Neural progenitor cell (in vitro differentiated cells): ENCODE measurements at places on chromosomes 1 and 21. TPM values are rescaled to one million over a fixed set of nuclear protein-coding genes. Genes with fewer than 3 reads are reported as not detected.
A peak's percentile ranks its signal among the peaks of the same experiment; 100 is the strongest.

DNA sequence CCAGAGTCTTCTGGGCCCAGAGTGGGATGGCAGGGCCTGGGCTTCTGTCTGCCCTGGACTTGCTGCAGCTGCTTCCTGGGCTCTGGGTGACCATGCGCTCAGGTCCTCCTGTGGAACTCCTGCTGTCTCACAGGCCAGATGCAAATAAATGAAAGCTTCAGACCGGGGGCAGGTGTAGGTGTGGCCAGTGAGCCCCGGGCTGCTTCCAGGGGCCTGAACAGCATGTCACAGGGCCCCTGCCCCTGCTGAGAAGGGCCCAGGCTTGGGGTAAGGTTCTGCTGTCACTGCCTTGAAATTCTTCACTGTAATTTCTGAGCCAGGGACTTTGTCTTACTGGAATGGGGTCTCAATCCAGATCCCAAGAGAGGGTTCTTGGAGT is 2.5 kb upstream of the PKNOX1 start:
- H3K27ac ChIP-seq: no peak overlapping the region
- no peak for DNase-seq
- H3K36me3 ChIP-seq: no peaks in the 10 kb centered on the region
- peaks cover 12% of the 10 kb centered on the region for H3K4me1 ChIP-seq
- no peak overlapping the region for H3K4me3 ChIP-seq

DNA sequence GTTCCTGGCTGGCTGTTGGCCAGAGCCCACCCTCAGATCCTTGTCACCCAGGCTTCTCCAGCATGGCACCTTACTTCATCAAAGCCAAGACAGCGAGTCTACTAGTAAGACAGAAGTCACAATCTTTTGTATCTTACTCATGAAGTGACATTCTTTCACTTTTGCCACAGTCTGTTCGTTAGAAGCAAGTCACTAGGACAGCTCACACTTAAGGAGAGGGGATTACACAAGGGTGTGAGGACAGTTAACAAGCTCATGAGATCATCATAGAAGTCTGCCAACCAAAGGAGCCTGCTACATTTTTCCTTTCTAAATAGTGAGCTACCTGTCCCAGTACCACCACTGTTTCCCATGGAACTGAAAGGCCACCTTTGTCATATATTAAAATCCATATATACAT is 61.5 kb downstream of the PACC1 start:
- DNase-seq: no peak
- no peaks in the 10 kb centered on the region for H3K4me1 ChIP-seq
- no peaks in the 10 kb centered on the region for H3K36me3 ChIP-seq
- no peak overlapping the region for H3K4me3 ChIP-seq

- H3K27ac ChIP-seq: no peak overlapping the region
- no peaks in the 10 kb centered on the region for H3K27me3 ChIP-seq
- no peak overlapping the region for H3K4me3 ChIP-seq
- no peaks in the 10 kb centered on the region for H3K36me3 ChIP-seq
- H3K4me1 ChIP-seq: peaks cover 3% of the 10 kb centered on the region
Observed at GRCh38 chr1:243489681-243490546, 234.1 kb downstream of the SDCCAG8 start.

- H3K4me3 ChIP-seq: no peak overlapping the region
- H3K27me3 ChIP-seq: no peaks in the 10 kb centered on the region
- H3K27ac ChIP-seq: no peak overlapping the region
- DNase-seq: no peak
- no peaks in the 10 kb centered on the region for H3K36me3 ChIP-seq
Observed at GRCh38 chr1:170618421-170618820, 45.5 kb upstream of the PRRX1 start.

GRCh38 chr1:103107741-103108375 is 464 bp downstream of the COL11A1 start:
- H3K4me3 ChIP-seq: peak overlapping the region; percentile 69
- no peaks in the 10 kb centered on the region for H3K27me3 ChIP-seq
- peak; percentile 38 for DNase-seq
- peak overlapping the region; percentile 11 for H3K27ac ChIP-seq
- no peaks in the 10 kb centered on the region for H3K36me3 ChIP-seq

DNA sequence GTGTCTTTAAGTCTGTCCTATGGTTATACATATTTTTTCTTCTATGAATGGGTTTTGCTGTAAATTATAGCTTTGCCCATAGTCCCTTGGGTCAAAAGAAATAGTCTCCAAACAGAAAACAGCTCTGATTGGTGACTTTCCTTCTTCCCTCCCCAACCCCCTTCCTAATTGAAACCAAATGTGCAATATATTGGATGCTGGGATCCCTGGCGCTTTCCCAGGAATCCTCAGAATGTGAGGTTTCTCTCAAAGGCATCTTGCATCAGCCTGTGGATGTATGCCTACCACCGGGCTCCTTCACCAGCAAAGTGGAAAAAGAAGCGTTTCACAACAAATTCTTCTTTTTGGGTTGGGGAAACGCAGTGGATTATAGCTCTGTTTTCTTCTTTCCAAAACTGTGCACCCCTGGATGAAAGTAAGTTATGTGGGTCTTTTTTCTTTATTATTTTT is at the start of gene DDR2:
DDR2 (plus strand) TSS at position 248 of the 450 bp plus-strand sequence. CDS start 86,600 bp downstream, outside the sequence.
- no peaks in the 10 kb centered on the region for H3K27me3 ChIP-seq
- H3K36me3 ChIP-seq: no peaks in the 10 kb centered on the region
- no peak within 1 kb of the TSS for H3K4me3 ChIP-seq

The ZNF281 gene
- total RNA-seq: 42.6 and 47.1 TPM in 2 replicates

The MYOG gene
- not detected in 2 replicates for total RNA-seq

DNA sequence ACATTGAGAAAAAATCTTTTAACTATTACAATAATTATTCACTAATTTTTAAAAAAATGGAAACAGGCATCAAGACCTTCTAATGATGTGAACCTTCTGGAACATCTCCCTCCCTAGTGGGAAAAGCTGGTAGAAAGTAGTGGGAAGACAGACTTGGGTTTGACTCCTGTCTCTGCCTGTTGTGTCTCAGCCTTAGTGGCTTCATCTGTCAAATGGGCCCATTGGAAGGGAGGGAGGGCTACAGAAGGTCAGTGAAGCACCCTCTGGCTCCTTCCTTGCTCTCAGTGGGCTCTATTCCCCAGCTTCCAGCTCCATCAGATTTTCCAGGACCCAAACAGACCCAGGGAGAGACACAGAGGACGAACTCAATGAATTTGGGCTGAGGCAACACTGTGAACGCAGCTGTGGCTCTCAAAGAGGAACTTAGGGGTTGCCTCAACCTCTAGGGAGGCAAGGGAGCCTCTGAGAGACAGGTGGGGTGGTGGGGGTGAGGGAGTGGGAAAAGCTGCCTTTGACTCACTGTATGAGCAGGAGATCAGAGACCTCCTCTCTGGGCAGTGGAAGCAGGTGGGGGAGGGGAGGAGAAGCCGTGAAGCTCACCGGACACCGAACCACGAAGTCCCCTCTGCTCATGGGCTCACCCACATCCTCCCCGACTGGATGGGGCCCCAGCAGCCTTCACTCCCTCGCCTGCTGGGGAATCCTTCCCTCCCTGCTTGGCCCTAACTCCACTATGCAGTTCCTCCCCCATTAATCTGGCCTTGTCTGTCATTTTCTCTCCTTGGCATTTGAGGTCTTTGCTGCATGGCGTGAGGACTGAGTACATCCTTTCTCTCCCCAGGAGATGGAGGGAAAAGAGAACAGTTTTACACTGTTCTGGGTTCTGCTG is 4.5 kb downstream of the CNR2 start:
- peaks cover 16% of the 10 kb centered on the region for H3K27me3 ChIP-seq
- DNase-seq: no peak
- no peak overlapping the region for H3K27ac ChIP-seq
- no peaks in the 10 kb centered on the region for H3K36me3 ChIP-seq

DNA sequence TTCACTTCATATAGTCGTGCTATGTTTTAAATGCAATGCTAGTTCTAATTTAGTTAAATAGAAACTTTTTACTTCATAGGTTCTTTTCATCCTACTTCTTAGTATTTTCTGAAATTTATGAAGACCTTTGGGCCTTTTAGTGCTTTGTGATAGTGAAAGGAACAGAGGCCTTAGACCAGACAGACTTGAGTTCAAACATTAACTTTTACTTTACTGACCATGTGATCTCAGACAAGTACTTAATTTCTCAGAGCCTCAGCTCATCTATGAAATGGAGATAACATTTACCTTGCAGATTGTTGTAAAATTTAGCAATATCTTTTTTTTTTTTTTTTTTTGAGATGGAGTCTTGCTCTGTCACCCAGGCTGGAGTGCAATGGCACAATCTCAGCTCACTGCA is 57.5 kb downstream of the AK5 start:
- no peak for DNase-seq
- H3K36me3 ChIP-seq: no peaks in the 10 kb centered on the region
- H3K27me3 ChIP-seq: no peaks in the 10 kb centered on the region
- no peak overlapping the region for H3K4me3 ChIP-seq
- H3K4me1 ChIP-seq: no peaks in the 10 kb centered on the region
- H3K27ac ChIP-seq: no peak overlapping the region

DNA sequence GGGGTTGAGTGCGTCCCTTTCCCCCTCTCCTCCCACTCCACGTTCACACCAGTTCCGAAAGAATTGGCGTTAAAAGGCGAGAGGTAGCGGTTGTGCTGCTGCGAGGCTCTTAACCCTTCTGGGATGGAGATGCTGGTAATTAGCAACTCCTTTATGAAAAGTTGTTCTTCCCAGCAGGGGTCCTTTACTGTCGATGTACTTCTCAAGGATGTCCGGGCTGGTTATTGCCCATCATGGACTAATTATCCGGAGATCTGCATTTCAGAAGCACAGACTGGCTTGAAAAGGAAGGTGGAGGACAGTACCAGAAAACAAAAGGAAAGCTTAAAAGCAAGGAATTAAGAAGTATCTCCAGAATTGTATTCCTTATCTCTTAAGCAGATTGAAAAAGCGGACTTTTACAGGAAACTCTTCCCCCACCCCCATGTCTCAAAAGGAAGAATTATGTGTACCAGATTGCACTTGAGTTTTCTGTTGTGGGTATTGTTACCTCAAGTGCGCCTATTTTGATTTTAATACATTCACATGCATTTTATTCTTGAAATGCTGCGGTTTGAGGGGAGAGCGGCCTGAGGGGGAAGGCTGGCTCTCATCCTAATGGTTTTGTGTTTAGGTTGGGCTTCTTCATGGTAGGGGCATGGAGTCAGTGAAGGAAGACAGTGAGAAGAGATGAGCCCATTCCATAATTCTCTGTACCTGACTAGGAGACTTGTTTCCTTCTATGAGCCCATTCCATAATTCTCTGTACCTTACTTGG is 1.5 kb downstream of the AK4 start:
- peak; percentile 59 for DNase-seq
- H3K27ac ChIP-seq: no peak overlapping the region
- peak overlapping the region; percentile 66 for H3K4me3 ChIP-seq
- peaks cover 11% of the 10 kb centered on the region for H3K4me1 ChIP-seq
- no peaks in the 10 kb centered on the region for H3K36me3 ChIP-seq
- H3K27me3 ChIP-seq: peaks cover 75% of the 10 kb centered on the region

DNA sequence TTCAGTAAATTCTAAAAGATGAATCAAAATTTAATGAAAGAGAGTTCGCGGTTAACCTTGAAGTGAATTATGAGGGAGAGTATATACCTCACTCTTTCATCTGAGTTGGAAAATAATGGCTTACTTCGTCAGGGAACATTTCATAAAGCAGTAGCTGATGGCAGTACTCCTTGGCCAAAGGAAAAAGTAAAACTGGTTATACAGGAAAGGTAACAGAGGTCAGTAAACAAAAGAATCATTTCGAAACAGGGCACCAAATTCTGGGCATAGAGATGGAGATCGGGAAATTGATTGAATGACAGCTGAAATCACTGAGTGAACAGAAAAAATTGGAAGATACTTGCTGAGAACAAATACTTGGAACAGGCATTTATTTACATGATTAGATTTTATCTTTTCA is 199.0 kb downstream of the OLFM3 start:
- no peaks in the 10 kb centered on the region for H3K27me3 ChIP-seq
- H3K4me1 ChIP-seq: peaks cover 1% of the 10 kb centered on the region
- no peak for DNase-seq
- no peak overlapping the region for H3K4me3 ChIP-seq
- no peaks in the 10 kb centered on the region for H3K36me3 ChIP-seq

The RAP1GAP gene
- 2.6 and 3.9 TPM in 2 replicates for total RNA-seq

DNA sequence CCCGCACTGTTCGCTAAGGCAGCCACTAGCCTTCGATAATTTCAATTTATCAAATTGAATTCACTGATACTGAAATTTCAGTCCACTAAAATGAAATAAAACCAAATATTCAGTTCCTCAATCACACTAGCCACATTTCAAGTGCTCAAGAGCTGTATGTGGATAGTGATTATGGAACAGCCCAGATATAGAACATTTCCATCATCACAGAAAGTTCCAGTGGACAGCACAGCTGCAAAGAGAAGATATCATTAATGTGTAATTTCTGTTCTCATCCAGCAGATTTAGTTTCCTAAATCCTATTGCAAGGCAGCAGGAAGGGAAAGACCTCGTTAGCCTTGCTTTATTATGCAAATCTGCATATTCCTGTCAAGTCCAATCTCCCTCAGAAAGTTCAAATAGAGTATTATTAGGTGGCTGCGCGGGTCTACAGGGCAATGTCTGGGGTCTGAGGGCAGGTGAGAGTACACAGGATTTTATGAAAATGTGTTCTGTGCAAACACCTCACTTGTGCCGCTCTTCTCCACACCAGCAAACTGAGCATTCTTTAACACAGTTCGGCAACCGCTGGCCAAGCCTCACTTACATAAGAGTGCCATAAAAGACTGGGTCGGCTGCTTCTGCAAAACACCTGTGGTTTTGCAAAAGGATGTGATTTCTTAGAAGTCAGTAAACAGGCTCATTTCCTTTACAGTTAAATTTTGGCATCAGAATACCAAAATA is 22.4 kb downstream of the CAPZB start:
- no peaks in the 10 kb centered on the region for H3K27me3 ChIP-seq
- no peak for DNase-seq
- peaks cover 59% of the 10 kb centered on the region for H3K4me1 ChIP-seq
- H3K36me3 ChIP-seq: no peaks in the 10 kb centered on the region

DNA sequence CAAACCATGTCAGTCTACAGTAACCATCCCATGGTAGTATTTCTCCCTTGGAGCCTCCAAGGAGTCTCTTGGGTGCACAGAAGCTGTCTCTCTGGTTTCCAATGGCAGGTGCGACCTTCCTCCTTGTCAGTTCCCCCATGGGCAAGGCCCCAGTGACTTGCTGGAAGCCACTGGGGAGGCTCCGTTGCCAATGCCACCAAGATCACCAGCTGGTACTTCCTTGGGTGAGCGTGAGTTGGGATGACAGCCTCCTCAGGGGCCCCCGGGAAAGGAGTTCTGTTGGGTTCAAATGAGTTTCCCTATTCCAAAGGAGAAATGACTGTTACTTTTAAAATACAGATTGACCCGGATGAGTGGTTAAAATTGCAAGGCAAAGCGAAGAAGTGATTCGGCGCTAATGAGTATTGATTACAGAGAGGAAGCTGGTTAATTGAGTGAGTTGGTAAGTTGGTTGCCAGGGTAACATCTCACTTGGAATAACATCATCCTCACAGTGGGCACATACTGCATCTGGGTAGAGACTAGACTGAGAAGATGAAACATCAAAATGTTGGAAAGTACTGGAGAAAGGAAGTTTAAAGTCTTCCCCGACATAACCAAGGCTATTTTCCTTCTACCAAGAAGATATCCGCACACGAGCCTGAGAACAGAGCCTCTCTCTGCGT is 53.0 kb upstream of the LAPTM5 start:
- no peak for DNase-seq
- H3K27me3 ChIP-seq: no peaks in the 10 kb centered on the region
- peaks cover 36% of the 10 kb centered on the region for H3K4me1 ChIP-seq
- no peak overlapping the region for H3K4me3 ChIP-seq
